Heart right ventricle (tissue), 16 donors: ENCODE measurements at places on chromosomes 4 and X. TPM values are rescaled to one million over a fixed set of nuclear protein-coding genes. Genes with fewer than 3 reads are reported as not detected.

- DNase-seq: no peak
Observed at GRCh38 chr4:128793859-128794672, 15.4 kb upstream of the JADE1 start.

GRCh38 chr4:25874655-25875054 is 11.9 kb upstream of the SEL1L3 start:
- no peak for DNase-seq

- DNase-seq: no peak
Observed at GRCh38 chrX:28998609-28999135, 411.4 kb downstream of the IL1RAPL1 start.

GRCh38 chr4:1249731-1250526 is 999 bp upstream of the CTBP1 start:
- DNase-seq: no peak

GRCh38 chr4:73822812-73823504 is 13.5 kb upstream of the CXCL6 start:
- no peak for DNase-seq

GRCh38 chr4:135269125-135269890 is 1067.7 kb upstream of the PABPC4L start:
- no peak for DNase-seq

- no peak for DNase-seq
Observed at GRCh38 chr4:15398001-15398400, 29.8 kb upstream of the C1QTNF7 start.

DNA sequence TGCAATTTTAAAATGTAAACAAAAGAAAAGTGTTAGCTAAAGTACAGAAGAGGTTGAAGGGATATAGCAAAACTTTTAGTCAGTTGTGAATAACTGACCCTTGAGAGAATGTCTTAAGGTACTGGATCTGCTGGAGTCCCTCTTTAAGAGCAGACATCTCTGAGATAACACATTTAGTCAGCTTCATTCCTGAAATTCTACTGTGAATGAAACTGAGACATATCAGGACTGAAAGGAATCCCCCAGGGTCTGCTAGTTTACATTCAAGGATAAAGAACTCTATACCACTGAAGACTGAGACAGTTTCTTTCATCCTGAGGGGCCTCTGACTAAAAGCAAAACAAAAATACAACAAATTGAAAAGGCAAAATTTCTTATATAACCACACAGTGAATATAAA is 54.4 kb downstream of the PGRMC1 start:
- no peak for DNase-seq

PNCK gene
- 3.6 TPM for total RNA-seq

PRR32 gene
- total RNA-seq: 0.24 TPM

KLHL4 gene
- total RNA-seq: 1.0 TPM

NR3C2 gene
- total RNA-seq: 26.2 TPM

FREM3 gene
- 0.25 TPM for total RNA-seq
